Putamen (tissue), 1 donor: ENCODE measurements at places on chromosomes 6 and 20.

GRCh38 chr20:35489717-35490116 is 34.3 kb downstream of the CEP250 start:
- DNase-seq, result no peak

DNA sequence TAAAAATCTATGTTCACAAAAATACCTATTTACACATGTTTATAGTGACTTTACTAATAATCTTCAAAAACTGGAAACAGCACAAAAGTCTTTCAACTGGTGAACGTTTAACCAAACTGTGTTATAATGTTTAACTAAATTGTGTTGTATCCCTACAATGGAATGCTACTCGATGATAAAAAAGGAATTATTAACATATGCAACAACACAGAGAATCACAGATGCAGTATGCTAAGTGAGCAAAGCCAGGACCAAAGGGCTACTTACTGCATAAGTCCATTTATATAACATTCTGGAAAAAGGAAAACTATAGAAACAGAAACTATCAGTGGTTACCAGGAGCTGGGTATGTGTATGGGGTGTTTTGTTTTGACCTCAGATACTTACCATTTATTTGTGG is 602.2 kb upstream of the BTBD3 start:
- DNase-seq, result no peak

DNA sequence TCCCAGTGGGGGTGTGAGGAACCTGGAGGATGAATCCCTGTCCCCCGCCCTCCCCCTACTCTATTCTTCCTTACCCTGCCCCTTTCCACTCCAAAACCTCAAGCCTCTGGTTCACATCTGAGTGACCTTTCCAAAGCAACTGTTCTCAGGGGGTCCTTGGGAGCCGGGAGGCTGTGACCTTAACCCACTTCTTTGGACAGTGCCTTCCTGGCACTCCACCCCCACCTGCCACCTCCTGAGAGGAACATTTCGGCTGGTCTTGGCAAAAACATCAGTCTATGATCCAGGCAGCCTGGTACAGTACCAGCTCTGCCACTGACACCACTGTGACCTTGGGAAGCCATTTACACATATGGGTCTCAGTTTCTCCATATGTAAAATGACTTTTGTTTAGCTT is 121.7 kb downstream of the MRPL14 start:
- DNase-seq, result no peak

GRCh38 chr6:14353798-14354197 is 236.2 kb downstream of the CD83 start:
- DNase-seq, result no peak

DNA sequence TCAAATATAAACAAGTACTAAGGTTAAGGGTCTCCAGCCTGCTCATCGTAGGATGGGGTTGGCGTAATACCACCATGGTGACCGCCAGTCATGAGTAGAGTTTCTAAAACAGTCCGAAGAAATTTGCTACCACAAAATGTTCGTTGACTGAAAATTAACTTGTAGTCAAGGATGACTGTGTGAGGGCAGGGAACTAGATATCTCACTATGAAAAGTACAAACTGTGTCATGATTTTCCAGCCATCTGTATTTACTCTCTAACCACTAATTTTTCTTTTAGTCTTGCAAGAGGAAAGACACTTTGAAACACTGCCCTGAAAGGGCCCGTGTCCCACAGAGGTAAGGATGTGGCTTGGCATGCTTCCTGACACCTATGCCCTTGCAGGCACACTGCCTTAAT is 99.7 kb downstream of the IRF4 start:
- no peak for DNase-seq

- DNase-seq, result no peak
Measured at GRCh38 chr6:4849226-4850022, 73.2 kb downstream of the CDYL start.

DNA sequence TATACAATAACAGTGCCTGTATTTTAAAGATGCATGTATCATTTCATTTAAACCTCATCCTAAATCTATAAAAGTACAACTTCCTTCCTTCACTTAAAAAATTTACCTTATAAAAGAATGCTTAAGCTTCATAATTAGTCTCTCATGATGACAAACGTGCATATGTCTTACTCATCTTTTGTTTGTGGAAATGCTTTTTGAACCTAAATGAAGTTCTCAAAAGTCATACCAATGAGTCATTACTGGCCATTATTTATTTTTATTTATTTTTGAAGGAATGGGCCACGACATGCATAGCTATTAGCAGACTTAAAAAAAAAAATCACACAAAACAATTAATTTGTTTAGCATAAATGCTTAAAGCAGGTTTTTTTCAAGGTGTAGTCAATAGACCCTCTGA is 3.7 kb downstream of the TFB1M start:
- no peak for DNase-seq

GRCh38 chr6:43128926-43129325 is 42.1 kb upstream of the SRF start:
- no peak for DNase-seq

DNA sequence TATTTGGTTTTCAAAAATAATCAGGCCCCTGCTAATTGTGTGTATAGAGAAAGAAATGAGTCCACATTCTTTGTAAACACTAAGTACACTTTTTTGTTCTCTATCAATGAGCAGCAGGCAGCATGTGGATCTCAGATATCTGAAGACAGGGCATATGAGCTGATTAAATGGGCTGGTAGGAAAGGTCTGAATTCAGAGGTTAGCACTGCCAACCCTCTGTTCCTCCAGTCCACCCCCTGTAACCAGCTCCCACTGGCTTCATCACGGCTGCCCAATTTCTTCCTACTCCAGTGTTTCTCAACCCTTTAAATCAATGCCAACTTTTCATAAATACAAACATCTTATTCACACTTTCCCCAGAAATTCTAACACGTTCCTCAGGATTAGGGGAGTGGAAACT is 128.5 kb downstream of the TPBG start:
- DNase-seq, result no peak

DNA sequence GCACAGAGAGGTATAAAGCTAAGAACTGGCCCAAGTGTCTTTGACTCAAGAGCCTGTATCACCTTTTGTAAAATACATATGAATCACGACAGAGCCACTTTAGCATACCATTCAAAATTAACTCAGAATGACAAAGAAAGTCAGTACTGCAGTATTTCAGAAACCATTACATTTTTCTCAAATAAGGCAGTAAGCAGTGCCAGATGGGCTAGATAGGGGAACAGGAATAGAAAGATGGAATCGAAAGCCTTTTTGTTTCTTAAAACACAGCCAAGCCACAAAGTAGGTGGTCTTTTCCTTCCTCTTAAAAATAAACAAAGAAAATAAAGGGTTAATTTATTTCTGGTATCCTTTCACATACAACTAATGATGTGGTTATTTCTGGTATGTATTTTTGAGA is 10.3 kb downstream of the CLDN20 start:
- DNase-seq, result no peak

GRCh38 chr6:29705389-29706231 is 17.6 kb upstream of the HLA-F start:
- DNase-seq, result peak; percentile 53

DNA sequence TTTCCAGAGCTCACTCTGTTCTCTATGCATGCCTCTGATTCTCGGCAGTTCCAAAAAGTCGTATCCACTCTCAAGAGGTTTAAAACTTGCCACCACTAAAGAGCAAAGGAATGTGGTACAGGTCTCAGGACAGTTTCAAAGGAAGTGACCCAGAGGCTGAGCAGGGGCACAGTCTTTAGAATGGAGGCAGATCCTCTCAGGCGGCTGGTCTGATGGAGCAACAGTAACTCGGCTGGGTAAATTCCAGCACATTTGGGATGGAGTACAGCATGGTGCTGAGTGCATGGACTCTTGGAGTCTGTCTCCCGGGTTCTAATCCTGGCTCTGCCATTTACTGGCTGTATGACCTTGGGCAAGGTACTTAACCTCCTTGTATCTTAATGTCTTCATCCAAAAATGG is 88.1 kb upstream of the BACH2 start:
- no peak for DNase-seq

GRCh38 chr20:20024942-20025341 is 7.8 kb downstream of the NAA20 start:
- DNase-seq, result no peak

DNA sequence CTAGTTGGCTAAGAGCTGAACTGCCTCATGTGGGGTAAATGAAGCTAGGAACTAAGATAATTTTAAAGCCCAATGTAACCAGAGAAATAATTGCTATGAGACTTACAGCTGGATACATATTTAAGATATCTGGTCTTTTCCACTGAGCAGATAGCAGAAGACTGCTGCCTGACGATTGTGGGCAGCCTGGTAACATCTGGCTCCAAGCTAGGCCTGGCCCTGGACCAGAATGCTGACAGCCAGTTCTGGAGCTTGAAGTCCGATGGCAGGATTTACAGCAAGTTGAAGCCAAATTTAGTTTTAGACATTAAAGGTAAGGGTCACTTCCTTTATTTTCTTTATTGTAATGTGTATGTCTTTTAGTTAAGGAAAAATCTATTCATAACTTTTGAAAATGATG is 65.7 kb downstream of the RTN4IP1 start:
- DNase-seq, result no peak

- DNase-seq, result no peak
Measured at GRCh38 chr6:149166336-149166735, 151.2 kb upstream of the TAB2 start.

DNA sequence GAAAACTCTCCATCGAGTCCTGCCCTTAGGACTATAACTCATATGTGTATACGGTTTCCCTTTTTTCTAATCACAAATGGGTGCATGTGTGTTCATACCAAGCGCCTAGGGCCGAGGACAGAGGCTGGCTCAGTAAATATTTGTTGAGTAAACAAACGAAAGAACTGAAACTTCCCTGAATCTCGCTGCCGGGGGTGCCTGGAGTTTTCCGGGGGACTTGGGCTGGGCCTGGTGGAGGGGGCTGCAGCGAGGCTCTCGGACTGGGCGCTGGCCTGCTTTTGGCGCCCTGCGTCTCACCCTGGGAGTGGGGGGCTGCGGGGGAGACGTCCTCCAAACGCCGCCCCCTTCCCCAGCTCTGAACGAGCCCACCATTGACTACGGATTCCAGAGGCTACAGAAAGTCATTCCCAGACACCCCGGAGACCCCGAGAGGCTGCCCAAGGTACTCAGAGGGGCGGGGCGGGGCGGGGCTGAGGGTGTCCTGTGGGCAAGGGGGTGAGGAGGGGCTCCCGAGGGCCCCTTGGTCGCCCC is 49.0 kb downstream of the CPXM1 start:
- no peak for DNase-seq

- DNase-seq, result no peak
Measured at GRCh38 chr20:24937579-24937978, 11.5 kb upstream of the CST7 start.

- DNase-seq, result no peak
Measured at GRCh38 chr6:98716341-98716740, 118.0 kb upstream of the POU3F2 start.

- no peak for DNase-seq
Measured at GRCh38 chr6:37550191-37550831, 50.6 kb upstream of the CCDC167 start.

GRCh38 chr6:145904391-145904790 is 59.8 kb downstream of the SHPRH start:
- DNase-seq, result no peak

- DNase-seq, result no peak
Measured at GRCh38 chr6:12654514-12654913, 62.1 kb upstream of the PHACTR1 start.

DNA sequence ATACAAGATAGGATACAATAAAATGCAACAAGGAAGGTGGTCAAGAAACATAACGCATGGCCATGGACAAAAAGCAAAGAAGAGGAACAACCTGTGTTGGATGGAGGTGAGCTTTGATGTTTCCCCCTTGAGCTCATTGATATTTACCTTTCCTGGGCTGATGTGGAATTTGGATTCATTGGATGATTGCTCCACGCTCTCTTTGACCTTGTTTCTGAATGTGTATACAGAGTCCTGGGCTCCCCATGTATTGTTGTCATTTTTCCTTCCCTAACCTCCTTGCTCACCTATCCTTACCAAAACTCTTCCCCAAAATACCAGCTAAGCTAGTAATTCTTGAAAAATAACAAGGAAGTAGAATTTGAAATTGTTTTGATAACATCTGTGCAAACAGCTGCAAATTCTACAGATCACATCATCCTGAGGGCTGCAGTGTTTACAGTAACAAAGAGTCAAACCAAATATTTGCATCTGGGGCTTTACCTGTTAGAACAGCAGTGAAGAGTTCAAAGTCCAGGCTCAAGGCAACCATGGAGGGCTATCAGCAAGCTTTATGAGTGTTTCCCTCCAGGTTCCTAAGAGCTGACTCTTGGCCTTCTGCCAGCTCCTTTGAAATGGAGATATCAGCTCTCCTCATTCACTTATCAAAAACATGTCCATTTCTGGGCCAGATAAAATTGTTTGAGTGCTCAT is 214.3 kb upstream of the MARCKS start:
- no peak for DNase-seq

- DNase-seq, result no peak
Measured at GRCh38 chr6:33392595-33392948, 949 bp downstream of the KIFC1 start.

DNA sequence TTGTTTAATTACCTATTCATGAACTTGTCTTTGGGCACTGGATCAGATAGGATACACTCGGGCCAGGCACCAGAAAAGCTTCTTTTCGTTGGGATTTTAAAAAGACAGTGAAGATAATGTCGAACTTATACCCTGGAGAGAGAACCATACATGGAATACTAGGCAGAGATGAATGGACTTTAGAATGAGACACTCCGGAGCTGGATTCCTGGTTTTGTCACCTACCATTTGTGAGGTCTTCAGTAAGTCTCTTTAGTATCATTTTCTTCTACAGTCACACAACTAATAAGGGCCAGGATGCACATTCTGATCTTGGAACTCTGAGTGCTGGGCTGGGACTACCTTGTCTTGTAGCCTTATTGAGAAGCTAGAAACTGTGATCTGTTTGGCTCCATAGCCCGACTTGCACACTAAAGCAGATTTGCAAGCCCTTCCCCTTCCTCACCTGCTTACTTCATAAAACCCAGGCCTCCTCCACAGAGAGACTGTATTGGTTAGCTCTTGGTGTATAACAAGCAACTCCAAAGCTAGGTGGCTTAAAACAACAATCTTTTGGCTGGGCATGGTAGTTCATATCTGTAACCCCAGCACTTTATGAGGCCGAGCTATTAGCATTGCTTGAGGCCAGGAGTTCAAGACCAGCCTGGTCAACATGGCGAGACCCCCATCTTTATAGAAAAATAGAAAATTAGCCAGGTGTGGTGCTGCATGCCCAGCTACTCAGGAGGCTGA is 7.4 kb upstream of the IFT52 start:
- no peak for DNase-seq

DNA sequence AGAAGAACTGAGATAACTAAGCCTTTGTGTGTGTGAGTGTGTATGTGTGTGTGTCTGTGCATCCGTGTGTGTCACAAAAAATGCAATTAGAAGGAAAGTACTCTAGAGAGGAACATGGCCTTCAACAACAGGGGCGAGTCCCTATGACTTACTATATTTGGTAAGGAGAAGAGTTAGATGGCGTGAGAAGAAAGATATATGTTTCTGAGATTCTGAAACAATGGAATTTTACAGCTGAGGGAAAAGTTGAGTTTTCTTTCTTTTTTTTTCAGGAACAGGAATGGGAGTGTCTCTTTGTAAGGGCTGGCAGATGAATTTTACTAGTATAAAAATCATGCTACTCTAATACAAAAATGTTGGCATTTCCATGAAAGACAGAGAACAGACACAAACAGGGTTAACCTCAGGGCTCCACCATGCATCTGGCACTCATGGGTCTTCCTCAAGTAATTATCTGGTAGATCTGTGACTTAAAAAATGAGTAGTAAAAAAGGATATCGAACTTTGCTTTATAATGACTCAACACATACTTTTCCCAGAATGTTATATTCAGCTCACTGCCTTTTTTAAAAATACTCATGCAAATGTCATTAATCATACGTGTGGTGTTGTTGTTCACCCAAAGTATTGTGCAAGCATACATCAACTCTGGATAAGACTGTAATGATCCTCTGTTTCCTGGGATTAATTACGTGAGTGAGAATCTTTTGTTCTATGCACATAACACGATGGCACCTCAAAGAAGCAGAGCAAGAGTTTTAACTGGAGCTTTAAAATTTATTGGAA is 12.8 kb upstream of the SASH1 start:
- DNase-seq, result no peak
